Astrocyte of the spinal cord (primary cell): ENCODE measurements at places on chromosomes 5 and 9.

- DNase-seq: no peak
These were observed 48.8 kb upstream of the CDH10 start for GRCh38 chr5:24693609-24694008.

DNA sequence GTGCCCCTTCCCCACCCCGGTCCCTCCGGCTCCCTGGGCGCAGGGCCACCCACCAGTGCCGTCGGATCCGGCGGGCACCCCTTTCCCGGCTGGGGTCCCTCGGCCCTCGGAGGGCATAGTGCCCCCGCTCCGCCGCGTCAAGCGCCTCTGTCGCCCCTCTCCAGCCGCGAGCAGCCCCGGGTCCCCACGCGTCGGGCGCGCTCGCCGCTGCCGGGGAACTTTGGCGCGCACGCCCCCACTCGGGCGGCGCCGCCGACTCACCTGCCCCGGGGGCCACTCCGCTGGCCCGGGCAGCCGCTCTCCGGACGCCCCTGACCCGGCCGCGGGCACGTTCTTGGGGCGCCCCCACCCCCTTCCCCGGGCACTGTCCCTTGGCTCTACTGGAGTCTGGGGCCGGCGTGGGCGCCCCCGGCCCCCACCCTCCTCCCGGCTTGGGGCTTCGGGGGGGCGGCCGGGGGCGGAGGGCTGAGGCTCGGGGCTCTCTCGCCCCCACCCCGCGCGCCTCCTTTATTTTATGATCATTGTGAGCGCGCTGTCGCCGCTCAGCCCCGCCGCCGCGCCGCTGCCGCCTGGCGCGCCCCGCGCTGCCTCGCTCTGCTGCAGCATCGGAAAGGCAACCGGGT lies 1.1 kb upstream of the FAM78A start:
- no peak for DNase-seq

DNA sequence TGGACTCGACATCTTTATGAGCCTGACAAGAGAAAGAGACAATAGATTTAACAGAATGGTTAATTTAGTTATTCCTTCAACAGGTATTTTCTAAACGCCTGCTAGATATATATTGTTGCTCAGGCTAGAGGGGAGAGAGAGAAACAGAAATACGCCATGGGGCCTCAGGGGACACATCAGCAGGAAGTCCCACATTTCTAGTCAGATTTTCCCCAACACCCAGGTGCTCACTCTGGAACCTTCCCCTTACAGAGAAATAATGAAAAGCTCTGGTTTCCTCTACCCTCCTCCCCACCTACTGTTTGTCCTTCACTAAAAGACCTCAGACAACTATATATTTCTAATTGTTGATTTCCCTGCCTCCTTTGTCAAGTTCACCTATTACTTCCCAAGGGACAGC lies 130.3 kb upstream of the TBC1D2 start:
- no peak for DNase-seq

DNA sequence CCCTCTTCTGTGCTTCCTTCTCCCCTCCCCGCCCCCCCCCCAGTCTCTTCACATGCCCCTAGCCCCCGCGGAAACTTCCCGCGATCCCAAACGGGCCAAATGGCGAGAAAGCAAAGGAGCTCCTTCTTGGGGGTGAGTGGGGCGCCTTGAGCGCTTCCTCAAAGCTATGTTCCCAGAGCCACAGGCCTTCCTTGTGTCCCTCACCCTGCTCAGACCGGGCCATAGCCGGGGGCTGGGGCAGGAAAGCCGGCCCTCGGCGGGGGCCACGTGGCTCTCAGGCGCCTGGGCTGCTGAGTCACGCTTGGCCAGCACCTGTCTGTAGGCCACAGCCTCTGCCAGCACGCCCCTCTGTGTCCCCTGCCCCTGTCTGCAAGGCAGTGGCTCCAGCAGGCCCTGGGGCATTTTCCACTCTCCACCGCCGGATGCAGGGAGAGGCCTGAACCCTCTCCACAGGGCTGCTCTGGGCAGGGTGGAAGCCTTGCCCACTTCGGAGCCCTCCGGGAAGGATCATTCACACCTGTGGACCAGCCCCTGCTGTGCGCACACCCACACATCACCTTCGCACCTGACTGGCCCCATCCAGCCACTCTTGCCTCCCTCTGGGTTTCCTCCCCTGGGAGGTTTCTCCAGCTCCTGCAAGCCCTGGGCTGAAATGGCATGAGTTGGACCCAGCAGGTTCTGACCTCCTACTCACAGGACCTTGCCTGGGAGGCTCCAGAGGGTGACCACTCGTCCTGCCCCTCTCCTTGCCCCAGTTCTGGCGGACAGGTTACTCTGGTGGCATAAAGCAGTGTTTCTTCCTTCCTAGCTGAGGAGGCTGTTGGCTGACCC lies 1.2 kb upstream of the SQSTM1 start:
- DNase-seq: peak; percentile 66

DNA sequence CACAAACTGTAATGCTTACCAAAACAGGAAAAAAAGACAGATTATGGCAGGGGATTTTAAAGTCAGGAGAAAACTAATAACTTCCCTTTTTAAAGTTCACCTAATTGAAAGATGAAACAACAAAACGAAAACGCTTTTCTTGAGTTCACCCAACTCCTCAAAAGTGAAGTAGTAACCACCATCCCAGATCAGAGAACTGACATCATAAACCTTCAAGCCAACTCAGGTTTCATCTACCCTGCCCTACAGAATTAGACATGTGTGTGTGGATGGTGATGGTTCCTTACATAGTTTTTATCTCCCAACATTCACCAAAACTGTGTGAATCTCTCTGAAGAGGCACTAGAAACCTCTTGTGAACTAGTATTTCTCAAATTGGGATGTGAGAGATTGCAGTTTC lies 195.2 kb upstream of the PTGER4 start:
- no peak for DNase-seq

- no peak for DNase-seq
These were observed 3.1 kb downstream of the ZER1 start for GRCh38 chr9:128768606-128769005.

DNA sequence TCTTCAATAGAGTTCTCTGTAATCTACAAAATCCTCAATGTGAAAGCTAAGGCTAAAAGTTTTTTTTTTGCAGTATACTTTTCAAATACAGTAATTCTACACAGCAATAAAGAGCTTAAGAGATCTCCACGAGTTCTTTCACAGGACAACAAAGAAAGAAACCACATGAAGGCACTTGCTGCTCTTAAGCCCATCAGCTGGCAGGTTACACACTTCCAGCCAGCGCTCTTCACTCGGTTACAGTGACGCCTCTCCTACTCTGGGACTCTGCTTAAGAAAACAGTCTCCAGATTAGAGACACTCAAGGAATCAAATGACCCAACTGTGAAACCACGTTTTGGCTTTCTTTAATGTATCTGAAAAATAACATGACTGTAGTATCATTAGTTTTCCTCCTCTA lies 85.0 kb downstream of the ROR2 start:
- DNase-seq: no peak

- peak; percentile 6 for DNase-seq
These were observed 5.8 kb downstream of the BSPRY start for GRCh38 chr9:113355040-113355596.
